Activated CD4-positive, alpha-beta T cell treated with anti-CD3 and anti-CD28 coated beads for 48 hours (primary cell): ENCODE measurements at places on chromosomes 1 and 21.
A peak's percentile ranks its signal among the peaks of the same experiment; 100 is the strongest.

GRCh38 chr1:245583575-245584330, 429.0 kb downstream of the KIF26B start:
- DNase-seq, result no peak

GRCh38 chr1:197320991-197321531, 53.0 kb downstream of the CRB1 start:
- DNase-seq, result no peak

GRCh38 chr21:42347601-42348327, 3.0 kb downstream of the TFF2 start:
- DNase-seq, result peak; percentile 1

DNA sequence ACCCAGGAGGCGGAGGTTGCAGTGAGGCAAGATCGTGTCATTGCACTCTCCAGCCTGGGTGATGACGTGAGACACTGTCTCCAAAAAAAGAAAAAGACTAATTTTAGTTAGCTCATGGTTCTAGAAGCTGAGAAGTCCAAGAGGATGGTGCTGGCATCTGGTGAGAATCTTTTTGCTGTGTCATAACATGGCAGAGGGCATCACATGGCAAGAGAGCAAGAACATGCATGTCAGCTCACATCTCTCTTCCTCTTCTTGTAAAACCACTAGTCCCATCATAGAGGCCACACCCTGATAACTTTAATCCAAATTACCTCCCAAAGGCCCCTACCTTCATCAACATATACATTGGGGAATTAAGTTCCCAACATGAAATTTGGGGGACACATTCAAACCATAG, 13.8 kb upstream of the CNN3 start:
- no peak for DNase-seq

DNA sequence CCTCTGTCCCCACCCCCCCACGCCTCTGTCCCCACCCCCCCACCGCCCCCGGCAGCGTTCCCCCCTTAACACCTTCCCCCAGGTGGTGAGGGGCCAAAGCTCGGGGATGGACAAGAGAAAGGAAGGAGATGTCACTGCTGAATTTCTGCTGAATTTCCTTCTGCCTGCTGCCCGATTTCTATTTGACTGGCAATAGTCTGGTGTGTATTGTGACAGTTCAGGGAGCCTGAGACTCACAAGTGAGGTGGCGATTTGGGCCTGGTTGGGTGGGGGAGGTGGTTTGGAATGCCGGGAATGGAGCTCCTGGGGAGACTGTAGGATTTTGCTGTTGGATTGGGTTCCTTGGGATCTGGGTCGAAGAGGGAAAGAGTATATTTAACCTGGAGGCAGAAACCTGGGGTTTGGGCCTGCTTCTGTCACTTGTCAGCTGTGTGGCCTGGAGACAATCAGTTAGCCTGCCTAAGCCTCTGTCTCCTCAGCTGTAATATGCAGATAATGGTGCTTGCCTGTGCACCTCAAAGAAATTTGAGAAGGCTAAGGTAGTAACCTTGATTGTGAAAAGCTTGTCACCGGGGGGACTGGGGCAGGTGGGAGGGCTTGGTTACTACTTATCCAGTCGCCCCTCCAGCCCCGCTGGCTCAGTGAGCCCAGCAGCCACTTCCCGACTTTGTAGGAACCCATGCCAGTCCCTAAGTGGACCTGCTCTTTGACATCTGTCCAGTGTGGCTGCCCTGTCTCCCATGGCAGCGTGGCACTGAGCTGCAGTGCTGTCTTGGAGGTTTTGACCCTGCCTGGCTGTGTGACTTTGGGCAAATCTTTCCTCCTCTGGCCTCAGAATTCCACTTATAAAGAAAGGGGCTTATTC, 7.7 kb upstream of the LMNA start:
- no peak for DNase-seq

GRCh38 chr1:55937840-55938375, 641.5 kb downstream of the PLPP3 start:
- no peak for DNase-seq

- no peak for DNase-seq
Observed at GRCh38 chr1:167541003-167541402, 12.6 kb downstream of the CREG1 start.

GRCh38 chr21:26969971-26970725, 3.3 kb upstream of the ADAMTS5 start:
- DNase-seq, result no peak

GRCh38 chr1:82463951-82464350, 663.2 kb downstream of the ADGRL2 start:
- DNase-seq, result no peak

DNA sequence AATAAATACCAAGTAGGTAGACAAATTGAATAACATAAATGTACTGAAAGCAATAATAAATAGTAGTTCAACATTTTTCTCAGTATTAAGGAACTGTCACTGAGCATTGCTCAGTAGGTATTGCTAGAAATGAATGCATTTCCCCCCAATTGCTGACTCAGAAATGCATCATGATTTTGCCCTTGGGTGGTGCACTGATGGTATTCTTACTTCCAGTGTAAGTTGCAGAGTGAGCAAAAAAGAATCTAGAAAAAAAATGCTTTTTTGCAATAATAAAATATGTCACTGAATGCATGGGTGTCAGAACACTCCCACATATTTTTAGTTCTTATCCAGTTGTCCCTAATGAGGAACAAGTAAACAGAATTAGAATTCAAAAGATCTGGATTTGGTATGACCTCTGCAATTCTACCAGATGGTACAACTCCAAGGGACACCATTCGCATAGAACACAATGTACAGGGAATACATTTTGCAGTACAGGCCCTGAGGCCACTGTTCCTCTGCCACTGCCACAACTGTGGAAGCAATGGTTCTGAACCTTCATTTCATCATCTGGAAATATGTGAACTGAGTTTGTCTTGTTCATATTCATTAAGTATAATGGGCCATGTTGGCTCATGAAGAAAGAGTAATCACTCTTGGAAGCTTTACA, 78.0 kb downstream of the ATP6V1G3 start:
- peak; percentile 30 for DNase-seq

GRCh38 chr1:207172321-207172720, 68.3 kb downstream of the C4BPA start:
- DNase-seq, result no peak

DNA sequence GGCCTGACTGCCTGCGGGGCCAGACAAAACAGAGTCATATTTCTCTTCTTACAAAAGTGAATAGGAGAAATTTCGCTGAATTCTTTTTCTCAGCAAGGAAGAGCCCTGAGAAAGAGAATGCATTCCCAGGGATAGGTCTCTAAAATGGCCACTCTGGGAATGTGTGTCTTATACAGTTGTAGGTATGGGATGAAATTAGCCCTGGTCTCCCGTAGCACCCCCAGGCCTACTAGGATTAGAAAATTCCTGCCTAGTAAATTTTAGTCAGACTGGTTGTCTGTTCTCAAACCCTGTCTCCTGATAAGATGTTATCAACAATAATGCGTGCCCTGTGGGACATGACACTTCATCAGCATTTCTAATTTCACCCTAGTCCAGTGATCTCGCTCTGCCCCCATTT, 920.1 kb downstream of the LTN1 start:
- DNase-seq, result no peak

GRCh38 chr1:40592107-40592803, 60.8 kb downstream of the ZNF684 start:
- peak; percentile 9 for DNase-seq

GRCh38 chr1:17094664-17095063, 24.6 kb downstream of the PADI2 start:
- no peak for DNase-seq
